Activated CD4-positive, alpha-beta T cell treated with anti-CD3 and anti-CD28 coated beads, Interleukin-2, amount 50 U/mL, for 1 hour (primary cell): ENCODE measurements at places on chromosomes 1 and 21.
A peak's percentile ranks its signal among the peaks of the same experiment; 100 is the strongest.

- DNase-seq = no peak
Observed at GRCh38 chr1:232628335-232629249, 1.3 kb downstream of the SIPA1L2 start.

DNA sequence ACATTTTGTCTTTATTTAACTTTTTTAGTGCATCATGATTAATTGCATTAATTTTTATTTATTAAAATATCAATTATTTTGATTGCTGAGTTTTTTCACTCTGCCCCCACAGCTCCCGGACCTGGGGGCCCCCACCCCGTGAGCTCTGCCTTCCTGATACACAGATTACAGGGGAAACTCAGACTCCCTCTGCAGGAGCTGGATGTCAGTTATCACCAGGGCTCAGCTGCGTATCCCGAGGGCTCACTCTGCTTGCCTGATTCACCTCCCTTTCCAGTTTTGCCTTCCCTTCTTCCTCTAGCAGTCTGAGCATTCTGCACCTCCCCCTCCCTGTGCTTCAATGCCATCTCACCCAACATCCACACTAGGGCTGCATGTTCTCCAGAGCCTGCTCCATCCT is 98.2 kb downstream of the ATP1A1 start:
- no peak for DNase-seq

DNA sequence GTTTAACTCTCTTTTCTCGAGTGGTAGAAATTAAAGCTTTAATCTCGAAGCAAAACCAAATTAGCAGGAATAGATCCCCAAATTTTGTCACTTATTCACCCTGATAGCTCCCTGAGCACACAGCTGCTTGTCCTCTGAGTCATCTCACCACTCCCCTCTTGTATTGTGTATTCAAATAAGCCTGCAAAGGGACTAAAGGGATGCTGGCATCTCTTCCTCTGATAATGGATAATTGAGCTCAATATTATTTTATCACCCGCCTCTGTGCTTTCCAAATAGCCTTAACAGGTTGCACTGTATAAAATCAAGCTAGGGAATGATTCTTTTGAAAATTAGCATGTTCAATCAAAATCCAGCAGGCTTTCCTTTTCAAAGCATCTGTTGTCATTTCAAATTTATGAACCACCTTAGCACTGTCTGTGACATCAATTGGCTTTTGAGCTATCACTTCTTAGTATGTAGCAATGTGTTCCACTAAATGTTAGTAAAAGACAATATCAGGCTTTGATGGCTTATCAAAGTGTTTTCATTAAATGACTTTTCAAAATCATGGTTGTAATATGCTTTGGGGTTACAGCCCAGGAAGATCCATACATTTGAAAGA is 561.6 kb downstream of the PLA2G4A start:
- no peak for DNase-seq

DNA sequence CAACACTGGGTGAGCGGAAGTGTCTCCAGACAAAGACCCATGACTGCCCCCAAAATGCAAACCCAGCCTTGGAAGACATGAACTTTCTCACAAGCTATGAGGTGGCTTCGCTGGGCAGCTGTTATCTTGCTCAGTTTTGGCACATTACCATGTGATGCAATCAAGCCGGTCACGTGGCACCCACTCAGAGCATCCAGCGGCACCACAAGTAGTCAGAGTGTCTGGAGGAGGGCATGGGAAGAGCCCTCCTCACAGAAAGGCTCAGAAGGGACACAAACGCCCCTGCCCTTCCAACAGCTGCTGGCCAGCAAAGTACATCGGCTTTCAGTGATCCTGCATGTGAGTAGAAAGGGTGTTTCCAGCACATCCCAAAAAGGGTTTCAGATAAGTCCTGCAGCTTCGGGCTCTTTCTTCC is 145.5 kb upstream of the IRF2BP2 start:
- no peak for DNase-seq

DNA sequence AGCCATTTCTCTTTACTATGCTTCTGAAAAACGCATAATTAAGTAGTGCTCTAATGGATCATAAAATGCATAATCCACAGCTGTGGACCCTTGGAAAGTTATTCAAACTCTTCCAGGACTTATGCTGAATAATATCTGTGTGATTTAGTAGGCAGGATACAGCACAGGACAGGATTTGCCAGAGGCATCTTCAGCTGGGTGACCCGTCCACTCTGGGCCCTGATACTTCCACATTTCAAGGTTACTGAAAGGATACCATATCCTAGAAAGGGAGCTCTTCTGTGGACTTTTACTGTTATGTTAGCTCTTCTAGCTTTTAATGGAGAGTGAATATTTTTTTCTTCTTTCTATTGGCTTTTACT is 49.6 kb downstream of the MAP10 start:
- DNase-seq = no peak

DNA sequence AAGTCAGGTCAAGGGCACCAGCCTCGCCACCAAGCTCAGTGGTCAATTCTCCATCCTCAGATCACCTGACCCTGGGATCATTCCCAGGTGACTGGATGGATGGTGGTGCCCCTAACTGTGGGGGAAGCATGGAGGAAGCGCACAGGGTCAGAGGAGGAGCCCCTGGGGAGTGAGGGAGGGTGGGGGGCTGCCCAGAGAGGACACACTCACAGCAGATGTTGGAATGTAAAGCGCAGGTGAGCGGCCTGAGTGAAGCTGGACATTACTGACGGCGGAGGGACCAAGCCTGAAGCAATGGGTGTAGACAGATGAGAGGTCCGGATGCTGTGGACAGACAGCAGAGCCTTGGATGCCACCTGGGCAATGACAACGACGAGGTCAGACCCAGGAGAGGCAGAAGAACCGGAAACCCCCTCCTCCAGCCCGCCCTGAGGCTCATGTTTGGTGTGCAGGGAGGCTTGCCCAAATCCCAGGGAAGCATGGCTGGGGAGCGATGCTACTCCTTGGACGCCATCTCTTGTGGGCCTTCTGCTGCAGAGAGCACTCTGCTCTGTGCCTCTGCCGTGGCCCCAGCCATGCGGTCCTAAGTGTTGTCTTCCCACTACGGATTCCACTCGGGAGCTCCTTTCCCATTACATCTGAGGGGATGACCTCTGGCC is 5.7 kb upstream of the CPLANE2 start:
- no peak for DNase-seq

DNA sequence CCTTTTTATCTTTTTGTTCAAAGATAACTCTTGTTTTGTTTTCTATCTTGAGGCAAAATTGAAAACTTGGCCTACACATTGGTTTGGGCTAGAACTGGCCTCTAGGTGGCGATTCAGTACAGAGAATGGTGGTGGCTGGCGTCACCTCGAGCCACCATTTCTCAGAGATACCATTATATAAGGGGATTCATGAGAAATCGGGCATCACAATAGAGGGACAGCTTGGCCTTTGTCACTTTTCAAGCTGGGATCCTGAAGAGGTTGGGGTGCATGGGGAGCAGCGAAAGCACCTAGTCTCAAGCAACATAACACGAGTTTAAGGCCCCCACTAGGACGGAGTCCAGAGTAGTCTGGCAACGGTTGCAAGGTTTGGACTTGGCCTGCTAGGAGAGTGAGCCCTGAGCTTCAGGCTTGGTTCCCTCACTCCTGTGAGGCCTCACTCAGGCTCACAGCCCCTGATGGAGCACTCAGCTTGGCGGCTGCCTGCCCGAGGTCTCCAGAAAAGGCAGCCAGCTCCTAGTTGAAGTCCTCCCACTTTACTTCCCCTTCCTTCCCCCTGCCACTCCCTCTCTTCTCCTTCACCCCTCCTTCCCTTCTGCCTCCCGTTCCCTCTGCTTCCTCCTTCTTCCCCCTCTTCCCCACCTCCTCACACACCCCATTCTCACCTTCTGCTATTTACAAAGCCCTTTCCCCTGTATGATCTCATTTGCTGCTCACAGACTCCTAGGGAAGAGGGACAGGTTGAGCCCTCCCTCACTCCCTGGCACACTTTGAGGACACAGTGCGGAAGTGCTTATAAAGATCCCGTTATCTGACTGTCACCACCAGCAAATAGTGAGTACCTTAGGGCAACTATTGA is 67.8 kb downstream of the LRIG2 start:
- DNase-seq = peak; percentile 43

DNA sequence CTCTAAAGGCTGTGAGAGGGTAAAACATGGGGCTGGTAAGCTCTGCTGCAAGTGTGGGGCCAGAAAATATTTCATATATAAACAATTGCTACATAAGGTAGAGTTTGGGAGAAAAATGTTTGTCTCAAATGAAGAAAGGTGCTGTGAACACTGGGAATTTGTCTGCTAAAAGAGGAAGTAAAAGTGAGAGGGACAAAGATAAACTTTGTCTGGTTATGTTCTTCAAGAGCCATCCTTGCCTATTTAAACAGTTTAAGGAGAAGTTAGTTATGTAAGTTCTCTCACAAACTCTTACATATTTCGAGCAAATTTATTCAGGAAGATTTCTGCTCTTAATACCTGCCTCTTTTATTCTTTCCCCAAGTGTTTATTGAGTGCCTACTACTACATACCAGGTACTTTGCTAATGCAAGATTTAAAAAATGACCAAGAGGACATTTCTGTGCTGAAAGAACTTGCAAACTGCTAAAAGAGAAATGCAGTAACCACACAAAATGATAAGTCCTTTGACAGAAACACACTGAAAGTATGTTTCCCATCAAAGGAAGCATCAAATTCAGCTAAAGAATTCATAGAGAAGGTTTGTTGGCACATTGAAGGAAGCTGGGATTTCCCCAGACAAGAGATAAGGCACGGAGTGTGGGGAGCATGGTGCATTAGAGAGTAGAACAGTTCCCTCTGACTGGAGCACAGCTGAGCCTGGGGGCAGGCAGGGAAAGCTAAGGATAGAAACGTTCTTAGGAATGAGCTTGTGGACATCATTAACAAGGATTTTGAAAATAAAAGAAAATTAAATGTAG is 549.1 kb downstream of the PTBP2 start:
- no peak for DNase-seq

- DNase-seq = no peak
Observed at GRCh38 chr21:43794311-43794710, 4.9 kb downstream of the RRP1 start.
